ENCODE measurements at places on chromosomes 12 and 14.

DNA sequence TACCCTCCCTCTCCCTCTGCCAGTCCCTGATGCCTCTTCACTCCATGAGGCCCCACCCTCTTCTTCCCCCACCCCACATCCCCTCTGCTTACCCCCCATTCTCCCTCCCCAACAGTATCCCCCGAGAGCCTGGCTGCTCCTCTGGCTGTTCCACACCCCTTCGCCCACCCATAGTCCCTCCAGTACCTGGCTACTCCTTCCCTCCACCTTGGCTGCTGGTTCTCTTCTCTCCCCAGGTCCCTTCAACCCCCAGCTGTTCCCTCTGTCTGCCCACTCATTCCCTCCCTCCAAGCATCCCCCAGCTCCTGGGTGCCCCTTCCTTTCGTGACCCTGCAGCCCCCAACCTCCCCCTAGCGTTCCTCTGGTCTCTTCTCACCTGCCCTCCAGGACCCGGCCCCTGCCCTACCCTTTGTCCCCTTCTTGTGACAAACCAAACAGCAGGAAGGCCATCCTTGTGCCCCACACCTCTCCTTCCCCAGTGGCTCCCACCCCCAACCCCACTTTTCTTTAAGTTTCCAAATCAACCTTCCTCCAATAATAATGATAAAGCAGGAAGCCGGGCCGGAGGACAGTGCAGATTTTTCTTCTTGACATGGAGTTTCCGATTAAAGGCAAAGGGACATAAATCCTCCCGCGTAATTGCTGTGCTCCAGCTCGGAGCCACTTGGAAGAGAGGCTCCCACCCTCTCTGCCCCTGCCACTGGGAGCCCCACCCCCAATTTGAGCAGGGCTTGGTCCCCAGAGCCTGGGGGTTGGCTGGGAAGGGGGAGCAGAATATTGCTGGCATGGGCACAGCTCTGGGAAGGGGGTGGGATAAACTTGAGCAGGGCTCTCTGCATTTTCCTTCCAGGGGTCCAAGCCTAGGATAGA lies 40.0 kb downstream of the SMUG1 start:
- DNase-seq: no peak

- DNase-seq: no peak
Measured at GRCh38 chr12:116009805-116010204, 267.7 kb downstream of the MED13L start.

- DNase-seq: no peak
Measured at GRCh38 chr14:101119830-101120571, 216.5 kb upstream of the RTL1 start.

DNA sequence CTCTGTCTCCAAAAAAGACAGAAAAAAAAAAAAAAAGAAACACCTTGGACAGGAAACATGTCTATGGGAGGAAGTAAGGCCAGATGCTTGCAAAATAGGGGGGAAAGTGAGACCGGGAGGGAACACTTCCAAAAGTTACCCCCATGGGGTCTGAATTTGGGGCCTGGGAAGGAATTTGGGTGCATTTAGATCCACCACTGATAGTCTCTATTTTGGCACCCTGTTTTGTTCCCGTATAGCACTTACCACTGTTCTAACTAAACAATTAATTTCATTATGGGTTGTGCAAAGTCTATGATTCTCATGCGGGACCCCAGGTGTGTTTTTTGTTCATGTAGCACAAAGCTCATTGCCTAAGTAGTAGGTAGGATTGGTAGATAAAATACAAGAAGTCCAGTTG lies 1.4 kb upstream of the MLEC start:
- no peak for DNase-seq

GRCh38 chr12:69792533-69792932 lies 32.5 kb upstream of the MYRFL start:
- no peak for DNase-seq
